ENCODE measurements at places on chromosomes 3 and 15.

DNA sequence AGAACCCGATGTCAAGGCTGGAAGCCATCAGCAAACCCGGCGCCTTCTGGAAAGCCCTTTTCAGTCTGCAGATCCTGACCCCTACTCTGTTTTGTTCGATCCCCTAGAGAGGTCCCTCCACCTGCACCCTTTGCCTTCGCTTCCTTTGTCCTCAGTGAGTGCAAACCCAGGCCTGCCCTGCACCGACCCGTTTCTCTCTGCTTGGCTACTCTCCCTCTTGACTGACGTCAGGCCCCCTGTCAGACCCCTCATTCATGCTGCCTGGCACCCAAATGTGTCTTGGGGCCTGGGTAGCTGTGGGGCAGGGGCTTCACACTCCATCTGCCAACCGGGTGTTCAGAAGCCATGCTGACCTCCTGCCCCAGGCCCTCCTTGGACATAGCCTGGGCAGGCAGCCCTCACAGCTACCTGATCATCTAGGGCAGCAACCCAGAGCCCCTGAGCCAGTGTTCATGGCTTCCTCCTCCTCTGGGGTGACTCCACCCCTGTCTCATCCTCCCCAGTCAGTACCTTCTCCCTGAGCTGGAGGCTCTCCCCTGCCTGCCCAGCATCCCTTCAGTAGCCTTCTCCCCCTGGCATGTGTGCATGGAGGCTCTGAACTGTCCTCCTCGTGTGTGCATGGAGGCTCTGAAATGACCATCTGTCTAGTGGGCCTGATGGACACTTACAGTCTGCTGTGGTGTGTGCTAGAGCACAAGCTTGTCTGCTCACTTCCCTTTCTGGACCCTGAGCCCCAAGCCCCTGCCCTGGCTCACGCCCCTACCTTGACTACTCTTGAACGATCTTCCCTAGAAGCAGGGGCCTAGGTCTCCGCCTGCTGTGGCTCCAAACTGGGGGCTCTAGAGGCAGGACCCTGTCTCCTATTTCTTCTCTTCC lies 69.4 kb downstream of the EXOG start:
- DNase-seq: no peak

DNA sequence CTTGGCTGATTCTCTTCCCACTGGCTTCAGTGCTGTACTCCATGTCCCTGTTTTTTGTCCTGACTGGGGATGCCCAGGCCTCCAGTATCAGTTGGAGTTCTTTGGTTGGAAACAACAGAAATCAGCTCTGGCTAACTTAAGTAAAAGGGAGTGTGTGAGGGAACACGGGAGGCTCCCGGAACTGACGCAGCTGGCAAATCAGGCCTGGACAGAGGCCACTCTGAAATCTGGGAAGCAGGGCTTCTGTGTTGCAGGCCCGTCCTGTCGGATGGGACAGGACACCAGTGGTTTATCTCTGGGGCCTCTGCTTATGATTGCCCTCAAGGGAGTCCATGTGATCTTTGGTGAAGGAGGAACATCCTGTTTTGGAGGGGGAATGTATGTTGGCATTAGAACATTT lies 124.3 kb downstream of the CHCHD6 start:
- DNase-seq: no peak

GRCh38 chr3:151314137-151314536 lies 2.5 kb downstream of the GPR87 start:
- no peak for DNase-seq

DNA sequence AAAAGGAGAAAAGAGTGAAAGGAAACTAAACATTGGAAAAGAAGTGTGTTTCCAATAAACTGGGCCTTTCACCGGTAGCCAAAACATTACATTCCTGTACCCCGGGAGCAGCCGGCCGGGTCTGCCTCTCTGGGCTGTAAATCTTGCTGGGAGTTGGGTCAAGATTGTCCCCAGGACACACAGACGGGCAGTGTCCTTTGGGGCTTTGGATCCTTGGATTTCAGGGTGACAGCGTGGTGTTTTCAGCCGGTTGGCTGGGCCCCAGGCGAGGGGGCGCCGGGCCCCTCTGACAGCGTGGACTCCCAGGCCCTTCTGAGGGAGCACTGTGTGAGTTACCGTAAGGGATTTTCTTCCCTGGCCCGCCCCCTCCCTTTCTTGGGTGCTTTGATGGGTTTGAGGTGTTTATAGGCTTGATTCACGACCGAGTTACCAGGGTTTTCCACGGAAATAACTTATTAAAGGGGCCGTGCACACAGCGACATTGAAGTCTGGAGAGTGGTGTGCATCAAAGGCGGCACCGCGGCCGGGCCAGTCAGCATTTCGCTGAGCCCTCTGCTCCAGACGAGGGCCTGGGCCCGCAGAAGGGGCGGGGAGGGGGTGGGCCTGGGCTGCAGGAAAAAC lies 27.4 kb downstream of the SMAD6 start:
- DNase-seq: no peak

- DNase-seq: no peak
Measured at GRCh38 chr3:162760789-162761188, 1264.2 kb downstream of the OTOL1 start.

DNA sequence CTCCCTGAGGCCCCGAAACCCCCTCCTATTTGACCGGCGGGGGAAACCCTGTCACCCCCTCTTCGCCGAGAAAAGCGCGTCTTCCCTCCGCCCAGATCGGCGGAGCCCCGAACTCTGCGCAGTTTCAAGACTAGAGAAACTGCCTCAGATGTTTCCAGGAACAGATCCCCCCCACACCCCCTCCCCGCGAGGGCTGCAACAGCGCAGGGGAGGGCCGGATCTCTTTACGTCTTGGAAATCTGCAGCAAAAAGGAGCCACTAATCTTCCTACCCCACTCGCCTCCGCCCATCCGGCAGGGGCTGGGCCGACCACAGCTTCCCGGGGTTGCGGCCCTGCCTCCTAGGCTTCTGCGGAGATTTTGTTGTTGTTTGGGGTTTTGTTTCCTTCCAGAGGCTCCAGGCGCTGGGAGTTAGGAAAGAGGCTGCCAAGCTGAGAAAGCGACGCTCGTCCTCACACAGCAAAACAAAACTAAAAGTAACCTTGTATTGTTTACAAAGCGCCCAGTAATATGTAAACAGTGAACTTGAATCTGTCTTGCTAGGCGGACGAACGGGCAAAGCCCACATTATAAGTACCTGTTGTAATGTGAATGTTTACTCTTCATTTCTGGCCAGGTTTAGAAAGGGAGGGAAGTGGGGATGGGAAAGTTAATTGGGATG lies 2.2 kb downstream of the FOXB1 start:
- no peak for DNase-seq

DNA sequence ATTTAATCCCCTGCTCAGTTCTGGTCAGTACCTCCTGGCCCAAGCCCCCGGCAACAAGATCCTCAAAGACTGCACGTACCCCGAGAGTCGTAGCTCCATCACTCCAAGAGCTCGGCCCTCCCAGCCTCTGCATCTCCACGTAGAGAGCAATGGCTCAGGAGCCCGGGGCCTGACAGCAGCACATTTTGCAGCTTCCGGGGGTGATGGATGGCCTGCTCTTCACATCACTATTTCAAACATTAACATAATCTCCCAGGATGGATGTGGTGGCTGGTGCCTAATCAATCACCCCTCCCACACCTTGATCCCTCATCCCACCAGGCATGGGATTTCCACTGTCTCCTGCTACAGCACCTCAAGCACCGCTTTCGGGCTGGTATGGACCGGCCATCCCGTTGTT lies 28.1 kb downstream of the CACNA2D2 start:
- no peak for DNase-seq

GRCh38 chr3:115689928-115690327 lies 66.6 kb downstream of the GAP43 start:
- DNase-seq: no peak

GRCh38 chr15:77335298-77335697 lies 84.6 kb downstream of the PEAK1 start:
- no peak for DNase-seq
